ENCODE measurements at places on chromosomes 12 and 14.

DNA sequence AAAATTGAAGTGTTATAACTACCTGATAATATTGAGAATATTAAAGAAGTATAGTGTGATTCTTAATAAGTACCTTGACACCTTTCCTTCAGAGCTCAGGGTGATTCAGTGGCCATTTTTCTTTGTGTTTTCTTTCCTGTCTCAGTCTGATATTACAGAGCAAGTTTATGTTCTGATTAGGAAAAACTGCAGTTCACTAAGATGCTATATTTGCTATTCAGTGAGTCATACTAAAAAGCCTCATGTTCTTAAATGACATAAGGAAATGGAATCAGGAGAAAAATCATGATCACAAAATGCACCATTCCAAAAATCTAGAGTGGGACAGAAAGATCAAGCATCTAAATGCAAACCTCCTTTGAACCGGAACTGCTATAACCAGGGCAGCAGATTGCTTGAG is 390.6 kb upstream of the ATP2B1 start:
- DNase-seq, result no peak

DNA sequence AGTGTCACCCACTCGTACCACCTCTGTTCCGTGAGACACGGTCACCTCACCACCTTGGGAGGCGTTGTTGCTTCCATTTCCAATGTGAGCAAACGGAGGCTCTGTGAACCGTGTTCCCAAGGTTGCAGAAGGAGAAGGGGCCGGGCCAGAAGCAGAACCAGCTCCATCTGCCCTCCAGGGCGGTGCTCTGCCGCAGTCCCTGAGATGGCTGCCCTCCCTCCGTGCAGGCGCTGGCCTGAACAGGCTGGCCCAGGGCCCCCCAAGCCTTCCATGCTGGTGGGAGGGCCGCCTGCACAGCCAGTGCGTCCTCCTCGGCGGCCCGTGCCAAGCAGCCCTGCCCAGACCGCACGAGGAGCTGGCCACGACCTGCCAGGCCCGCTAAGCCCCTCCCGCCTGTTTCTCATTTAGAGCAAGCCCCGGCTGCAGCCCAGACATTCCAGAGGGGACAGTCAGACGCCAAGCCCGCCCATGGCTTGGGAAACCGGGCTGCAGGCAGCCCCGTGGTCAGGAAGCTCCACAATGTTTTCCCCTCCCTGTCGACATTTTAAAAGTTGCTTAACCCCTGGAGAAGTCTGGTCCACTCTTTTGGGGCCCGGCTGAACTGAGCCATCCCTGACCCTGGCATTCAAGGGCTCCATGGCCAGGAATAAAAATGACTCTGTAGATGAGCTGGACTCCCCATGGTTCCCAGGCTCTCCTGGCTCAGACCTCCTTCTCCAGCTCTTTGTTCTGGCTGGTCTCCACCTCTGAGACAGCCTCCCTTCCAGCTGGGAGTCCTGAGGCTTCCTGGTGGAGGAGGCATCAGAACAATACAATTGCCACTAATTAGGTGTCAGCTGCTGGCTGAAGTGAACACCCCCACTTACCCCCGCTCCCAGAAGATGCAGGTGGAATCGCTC is 236.0 kb downstream of the BCL11B start:
- DNase-seq, result no peak

DNA sequence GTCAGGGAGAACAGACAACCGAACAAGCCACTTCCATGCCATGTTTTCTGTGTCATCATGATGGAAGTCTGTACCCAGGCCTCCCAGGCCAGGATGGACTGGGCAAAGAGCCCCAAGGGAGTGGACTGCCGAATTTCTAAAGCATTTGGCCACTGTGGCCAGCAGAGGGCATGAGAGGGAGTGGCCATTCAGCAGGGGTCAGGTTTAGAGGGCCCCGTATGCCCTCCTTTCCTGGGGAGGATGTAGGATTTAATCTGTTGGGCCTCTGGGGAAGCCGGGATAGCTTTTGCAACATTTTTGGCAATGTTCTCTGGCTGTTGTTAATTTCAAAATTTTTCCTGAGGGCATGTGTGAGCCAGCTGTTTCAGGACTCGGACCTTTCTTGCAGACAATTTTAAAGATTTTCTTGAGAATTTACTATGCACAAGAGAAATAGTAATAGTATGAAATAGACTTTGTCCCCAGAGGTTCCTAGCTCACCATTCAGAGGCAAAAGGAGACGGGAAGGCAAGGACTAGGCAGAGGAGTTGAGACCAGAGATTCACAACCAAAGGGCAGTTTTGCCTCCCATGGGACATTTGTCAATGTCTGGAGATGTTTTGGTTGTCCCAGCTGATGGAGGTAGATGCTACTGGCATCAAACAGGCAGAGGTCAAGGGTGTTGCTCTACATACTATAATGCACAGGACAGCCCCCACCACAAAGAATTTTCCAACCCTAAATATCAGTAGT is 18.0 kb downstream of the ACACB start:
- no peak for DNase-seq

DNA sequence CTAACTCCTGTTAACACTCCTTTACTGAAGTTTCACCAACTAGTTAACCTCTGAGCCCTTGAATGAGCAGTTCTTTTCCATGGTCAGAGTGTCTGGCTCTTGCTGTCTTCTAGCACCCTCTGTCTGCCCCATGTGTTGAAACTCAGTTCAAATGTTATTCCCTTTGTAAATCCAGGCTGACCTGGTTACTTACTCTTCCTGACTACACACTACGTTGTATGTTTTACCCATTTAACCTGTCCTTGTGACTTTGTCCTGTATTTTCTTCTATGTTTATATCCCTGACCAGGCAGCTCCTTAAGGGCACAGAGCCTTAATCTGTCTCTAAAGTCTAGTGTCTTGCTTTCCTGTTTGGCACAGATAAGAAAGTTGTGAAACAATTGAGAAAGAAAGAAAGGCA is 389.0 kb upstream of the RPL10L start:
- DNase-seq, result no peak

DNA sequence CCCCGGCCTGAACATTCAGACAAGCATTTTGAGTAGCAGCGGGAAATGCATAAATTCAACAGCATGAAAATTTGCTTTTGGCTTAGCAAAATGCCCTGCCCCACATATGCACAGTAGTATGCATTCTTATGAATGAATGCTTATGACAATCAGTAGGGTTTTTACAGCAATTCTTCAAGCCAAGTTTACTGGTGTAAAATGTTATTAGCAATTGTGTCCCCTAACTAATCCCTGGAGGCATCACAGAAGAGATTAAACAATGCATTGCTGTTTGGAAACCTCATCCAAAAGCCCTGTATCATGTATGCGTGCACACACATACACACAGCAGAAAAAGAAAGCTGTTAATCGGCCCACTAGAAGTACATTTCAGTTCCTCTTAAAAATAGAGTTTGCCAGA is 406.5 kb downstream of the LRIG3 start:
- DNase-seq, result no peak

DNA sequence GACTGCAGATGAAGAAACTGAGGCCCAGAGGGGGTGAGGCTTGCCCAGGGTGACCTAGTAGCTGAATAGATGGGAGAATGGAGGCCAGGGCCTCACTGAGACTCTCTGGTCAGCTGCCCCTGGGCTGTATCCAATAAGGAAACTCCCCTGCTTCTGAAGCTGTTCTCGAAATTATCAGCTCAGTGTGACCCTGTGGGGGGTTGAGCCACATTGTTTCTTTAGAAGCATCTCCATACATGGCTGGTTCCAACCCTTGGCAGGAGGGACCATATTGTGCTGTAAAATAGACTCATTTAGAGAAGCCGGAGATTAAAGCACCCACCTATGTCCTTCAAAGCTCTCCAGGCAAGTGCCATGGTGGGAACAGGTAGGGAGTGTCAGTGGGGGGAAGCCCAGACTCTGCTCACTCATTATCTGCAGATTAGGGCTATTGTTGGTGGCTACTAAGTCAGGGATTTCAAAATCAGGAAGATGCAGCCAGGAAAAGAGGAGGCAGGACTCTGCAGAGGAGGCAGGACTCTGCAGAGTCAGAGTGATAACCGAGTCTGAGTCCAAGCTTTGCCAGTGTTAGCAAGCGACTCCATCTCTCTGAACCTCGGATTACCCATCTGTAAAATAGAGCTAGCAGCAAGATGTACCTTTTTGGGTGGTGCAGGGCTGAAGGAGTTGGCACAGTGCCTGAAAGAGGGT is 3.5 kb downstream of the SERPINA5 start:
- no peak for DNase-seq

DNA sequence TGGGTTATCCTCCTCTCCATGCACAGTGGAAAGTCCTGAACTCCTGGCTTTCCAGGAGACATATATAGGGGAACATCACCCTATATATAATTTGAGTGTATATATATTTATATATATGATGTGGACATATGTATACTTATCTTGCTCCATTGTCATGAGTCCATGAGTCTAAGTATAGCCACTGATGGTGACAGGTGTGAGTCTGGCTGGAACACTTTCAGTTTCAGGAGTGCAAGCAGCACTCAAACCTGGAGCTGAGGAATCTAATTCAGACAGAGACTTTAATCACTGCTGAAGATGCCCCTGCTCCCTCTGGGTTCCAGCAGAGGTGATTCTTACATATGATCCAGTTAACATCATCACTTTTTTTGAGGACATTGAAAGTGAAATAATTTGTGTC is 4.4 kb downstream of the SSTR1 start:
- no peak for DNase-seq

- no peak for DNase-seq
Measured at GRCh38 chr14:101150039-101150610, 246.6 kb upstream of the RTL1 start.

GRCh38 chr14:23573384-23574015 is 5.1 kb downstream of the JPH4 start:
- DNase-seq, result no peak

GRCh38 chr12:128245121-128245520 is 21.8 kb upstream of the TMEM132C start:
- no peak for DNase-seq

All from activated naive CD4-positive, alpha-beta T cell treated with Interleukin-2 at 50 U/mL for 16 hours (primary cell).